Activated naive CD8-positive, alpha-beta T cell treated with anti-CD3 and anti-CD28 coated beads for 36 hours (primary cell): ENCODE measurements at places on chromosomes 11 and 22. TPM values are rescaled to one million over a fixed set of nuclear protein-coding genes. Genes with fewer than 3 reads are reported as not detected.

OR51G2 gene
- not detected for total RNA-seq

ANO3 gene
- total RNA-seq: not detected

DNA sequence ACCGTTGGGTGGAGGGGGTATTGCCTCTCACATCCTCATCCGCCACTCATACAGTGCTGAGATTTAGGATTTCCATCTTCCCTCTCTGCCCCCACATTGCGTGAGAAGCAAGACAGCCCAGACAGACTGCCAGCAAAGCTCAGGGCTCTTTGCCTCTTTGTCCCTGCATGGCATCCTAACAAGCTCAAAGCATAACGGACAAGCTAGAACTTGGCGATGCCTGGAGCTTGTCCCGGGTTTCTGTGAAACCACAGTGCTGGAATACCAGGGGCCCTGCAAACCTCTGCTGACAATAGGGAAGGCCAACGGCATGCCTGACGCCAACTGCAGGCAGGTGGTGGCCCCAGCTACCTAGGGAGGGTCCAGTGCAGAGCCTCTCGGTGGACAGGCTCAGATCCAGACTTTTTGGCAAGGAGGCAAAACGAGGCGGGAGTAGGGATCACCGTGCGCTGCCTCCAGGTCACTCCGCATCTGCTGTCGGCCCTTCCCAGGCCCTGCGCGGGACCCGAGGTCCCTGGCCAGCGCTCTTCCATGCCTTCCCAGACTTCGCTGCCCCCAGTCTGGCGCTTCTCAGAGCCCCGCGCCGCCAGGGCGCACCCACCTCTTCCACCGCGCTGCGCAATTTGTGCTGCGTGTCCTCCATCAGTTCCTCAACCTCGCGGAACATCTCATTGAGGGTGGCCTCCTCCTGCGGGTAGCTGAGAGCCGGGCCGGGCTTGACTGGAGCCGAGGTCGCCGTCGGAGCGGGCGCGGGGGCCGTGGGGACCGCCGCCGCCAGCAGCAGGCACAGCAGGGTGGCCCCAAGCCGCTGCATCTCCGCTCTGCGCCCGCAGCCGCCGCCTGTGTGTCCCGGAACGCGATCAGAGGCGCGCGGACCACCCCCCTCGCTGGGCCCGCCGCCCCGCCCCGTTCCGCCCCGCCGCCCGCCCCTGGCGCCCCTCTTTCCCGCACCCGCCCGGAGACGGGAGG, at the start of gene DKK3:
Gene DKK3 (minus strand): TSS at position 858 of the 969 bp plus-strand sequence. CDS start 44 bp downstream, at position 814.
- DNase-seq: no peak

GRCh38 chr11:101916422-101916821, at the start of gene ANGPTL5:
Gene ANGPTL5, minus strand, starts transcription at chr11:101916522. Its CDS starts 8,613 bp downstream, at chr11:101907909.
- no peak for DNase-seq

- DNase-seq: no peak
Observed at GRCh38 chr11:130881475-130882137, 34.7 kb downstream of the SNX19 start.

DNA sequence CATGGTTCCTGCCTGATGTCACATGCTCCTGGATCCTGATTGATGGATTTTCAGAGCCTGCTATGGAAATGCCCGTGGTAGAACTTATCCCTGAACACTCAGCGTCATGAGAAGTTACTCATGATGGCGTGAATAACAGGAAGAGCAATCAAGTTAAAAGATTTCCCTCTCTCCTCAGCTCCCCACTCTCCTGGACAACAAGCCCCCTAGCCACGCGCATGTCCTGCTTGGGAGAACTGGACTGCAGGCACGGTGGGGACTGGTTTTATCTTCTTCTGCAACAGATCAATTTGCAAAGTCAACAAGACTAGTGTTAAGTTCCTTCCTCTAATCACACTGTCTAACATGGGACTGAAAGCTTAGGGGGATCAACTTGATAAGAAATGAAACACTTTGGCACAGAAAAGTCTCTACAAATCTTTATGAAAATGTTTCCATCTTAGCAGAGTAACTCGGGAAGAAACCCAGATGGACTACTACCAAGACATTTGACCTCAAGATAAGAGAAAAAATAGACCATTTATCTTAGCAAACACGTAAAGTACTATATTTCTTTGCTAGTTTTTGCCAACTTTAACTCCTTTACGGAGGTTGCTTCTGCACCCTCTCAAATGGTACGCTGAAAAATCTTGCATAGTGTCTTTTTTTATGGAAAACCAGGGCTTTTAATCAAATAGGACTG, 27.6 kb downstream of the POU2AF1 start:
- DNase-seq: no peak
